ENCODE measurements at places on chromosomes 4 and X. TPM values are rescaled to one million over a fixed set of nuclear protein-coding genes. Genes with fewer than 3 reads are reported as not detected.

NAP1L3 gene
- total RNA-seq: 0.37 TPM

CENPU gene
- 22.8 TPM for total RNA-seq

CYBB gene
- total RNA-seq: 0.04 TPM

SCML2 gene
- total RNA-seq: 8.6 TPM

KLKB1 gene
- not detected for total RNA-seq

VCX3A gene
- total RNA-seq: not detected

MAGEA4 gene
- not detected for total RNA-seq

CPZ gene
- 0.11 TPM for total RNA-seq

F8A3 gene
- total RNA-seq: 0.54 TPM

FGG gene
- total RNA-seq: 5.4 TPM

PRSS12 gene
- total RNA-seq: 0.38 TPM

TEX13D gene
- total RNA-seq: not detected

KLHL34 gene
- not detected for total RNA-seq

ATOH1 gene
- not detected for total RNA-seq

BEX1 gene
- total RNA-seq: not detected

KCND1 gene
- 0.70 TPM for total RNA-seq

FRG2 gene
- 0.07 TPM for total RNA-seq

EXOC1L gene
- not detected for total RNA-seq

MAGEA8 gene
- not detected for total RNA-seq

NKX3-2 gene
- 0.12 TPM for total RNA-seq

NXF2 gene
- total RNA-seq: not detected

ETDA gene
- total RNA-seq: not detected

TRAM1L1 gene
- 0.50 TPM for total RNA-seq

APLN gene
- total RNA-seq: 0.72 TPM

AIFM1 gene
- 74.4 TPM for total RNA-seq

GATA1 gene
- total RNA-seq: not detected

TMEM47 gene
- total RNA-seq: 1.5 TPM

SPATA18 gene
- 4.6 TPM for total RNA-seq

TEX13C gene
- not detected for total RNA-seq

PLAC8 gene
- total RNA-seq: 0.94 TPM

TRIM60 gene
- not detected for total RNA-seq

ZNF595 gene
- total RNA-seq: 16.3 TPM

PAGE1 gene
- total RNA-seq: not detected

FRMPD3 gene
- total RNA-seq: 0.12 TPM

MPP1 gene
- 16.8 TPM for total RNA-seq

NHS gene
- 2.6 TPM for total RNA-seq

GIMD1 gene
- not detected for total RNA-seq

MRPL1 gene
- total RNA-seq: 22.8 TPM

SOWAHB gene
- total RNA-seq: 0.06 TPM

TGIF2LX gene
- not detected for total RNA-seq

F9 gene
- not detected for total RNA-seq

CHIC2 gene
- total RNA-seq: 7.2 TPM
